Stimulated activated CD8-positive, alpha-beta memory T cell treated with anti-CD3 and anti-CD28 coated beads, Interleukin-4, amount 100 ng/mL, for 24 hours (primary cell): ENCODE measurements at places on chromosomes 3 and 15.

DNA sequence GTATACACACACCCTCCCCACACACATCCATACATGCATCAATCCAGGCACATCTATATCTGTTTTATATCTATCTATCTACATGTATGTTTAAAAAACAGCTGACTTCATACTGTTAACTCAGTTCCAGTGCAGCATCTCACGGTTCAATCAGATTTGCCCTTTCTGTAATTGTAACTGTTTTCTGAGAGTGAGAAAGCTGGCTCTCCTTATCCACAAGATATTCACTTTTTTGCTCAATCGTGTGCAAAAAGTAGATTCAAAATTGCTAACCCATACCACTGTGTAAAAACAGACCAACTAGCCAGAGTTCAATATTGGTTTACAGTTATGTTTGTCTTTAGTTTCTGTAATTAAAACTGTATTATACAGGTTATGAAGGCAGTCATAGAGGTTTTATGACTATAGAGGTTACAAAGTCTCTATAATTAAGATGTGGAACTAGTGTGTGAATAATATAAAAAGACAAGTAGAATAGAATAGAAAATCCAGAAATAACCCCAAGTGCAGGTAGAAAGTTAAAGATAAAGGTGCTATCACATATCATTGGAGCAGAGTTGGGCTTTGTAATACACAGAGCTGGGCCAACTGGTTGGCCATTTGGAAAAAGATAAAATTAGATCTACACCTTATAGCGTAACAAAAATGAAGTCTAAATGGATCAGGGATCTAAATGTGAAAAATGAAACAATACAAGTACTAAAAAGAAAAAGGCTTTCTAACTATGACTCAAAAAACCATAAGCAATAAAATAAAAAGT is 20.1 kb upstream of the MCF2L2 start:
- DNase-seq: no peak

GRCh38 chr15:89765694-89766093 is 10.4 kb upstream of the MESP2 start:
- no peak for DNase-seq

DNA sequence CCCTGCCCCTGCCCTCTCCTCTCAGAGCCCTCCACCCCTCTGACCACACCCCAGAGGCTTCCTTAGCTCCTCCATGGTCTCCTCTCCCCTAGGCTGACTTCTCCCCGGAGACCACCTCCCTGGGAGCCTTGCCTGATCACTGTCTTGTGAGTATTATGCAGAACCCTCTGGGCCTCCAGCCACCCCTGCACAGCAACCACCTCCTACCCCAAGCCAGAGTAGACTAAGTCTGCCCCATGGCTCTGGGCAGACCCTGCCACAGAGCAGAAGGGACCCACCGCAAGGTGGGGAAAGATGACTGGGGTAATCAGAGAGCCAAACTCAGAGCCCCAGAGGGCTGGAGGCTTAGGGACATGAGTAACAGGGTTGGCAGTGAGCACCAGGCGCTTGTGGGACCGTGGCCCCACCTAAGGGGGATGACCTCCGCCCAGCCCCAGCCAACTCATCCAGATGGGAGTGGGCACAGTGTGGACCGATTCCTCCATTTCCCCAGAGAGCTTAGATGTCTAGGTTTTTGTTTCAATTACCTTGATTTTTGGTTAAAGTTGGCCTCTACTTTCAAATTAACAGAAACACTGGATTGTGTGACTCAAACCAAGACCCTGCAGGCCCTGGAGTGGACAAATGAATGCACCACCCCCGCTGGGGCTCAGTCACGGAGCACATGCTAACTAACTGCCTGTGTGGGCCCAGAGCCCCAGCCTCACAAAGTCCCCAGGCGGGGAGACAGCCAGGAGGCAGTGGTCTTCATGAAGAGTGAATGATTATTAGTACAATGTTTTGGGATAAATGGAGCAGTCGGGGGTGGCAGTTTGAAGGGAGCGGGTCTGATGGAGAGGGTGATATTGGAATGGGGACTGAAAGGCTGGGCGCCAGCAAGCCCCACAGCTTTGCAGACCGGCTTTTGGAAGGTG is 119.4 kb upstream of the PRR20G start:
- DNase-seq: no peak

DNA sequence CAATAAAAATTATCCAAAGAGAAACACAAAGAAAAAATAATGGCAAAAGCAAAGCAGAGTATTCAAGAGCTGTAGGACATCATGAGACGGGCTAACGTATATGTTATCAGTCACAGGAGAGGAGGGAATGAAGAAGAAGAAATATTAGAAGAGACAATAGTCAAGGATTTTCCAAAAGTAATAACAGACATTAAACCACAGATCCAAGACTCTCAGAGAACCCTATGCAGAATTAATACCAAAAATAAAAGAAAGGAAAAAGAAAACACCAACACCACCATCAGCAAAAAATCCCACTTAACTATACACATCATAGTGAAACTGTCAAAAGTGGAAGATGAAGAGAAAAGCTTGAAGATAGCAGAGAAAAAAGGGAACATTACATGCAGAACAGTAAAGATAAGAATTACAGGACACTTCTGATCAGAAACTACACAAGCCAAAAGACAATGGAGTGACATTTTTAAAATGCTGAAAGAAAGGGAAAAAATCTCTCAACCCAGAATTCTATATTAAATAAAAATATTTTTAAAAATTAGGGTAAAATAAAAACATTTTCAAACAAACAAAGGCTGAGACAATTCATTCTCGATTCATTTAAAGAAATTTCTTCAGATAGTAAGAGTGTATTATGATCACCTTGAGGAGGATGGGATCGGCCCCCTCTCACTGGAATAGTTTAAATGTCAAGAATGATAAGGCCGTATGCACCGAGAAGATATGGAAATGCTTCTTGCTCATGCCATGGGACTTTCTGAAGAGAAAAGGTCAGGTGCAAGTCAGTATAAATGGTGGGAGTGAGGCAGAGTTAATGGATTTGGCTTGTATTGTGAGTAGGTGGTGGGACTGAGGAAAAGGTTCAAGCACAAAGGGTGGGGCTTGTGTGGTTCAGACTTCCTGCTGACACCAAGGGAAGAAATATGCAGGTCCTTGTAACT is 28.5 kb downstream of the TM2D3 start:
- DNase-seq: no peak

DNA sequence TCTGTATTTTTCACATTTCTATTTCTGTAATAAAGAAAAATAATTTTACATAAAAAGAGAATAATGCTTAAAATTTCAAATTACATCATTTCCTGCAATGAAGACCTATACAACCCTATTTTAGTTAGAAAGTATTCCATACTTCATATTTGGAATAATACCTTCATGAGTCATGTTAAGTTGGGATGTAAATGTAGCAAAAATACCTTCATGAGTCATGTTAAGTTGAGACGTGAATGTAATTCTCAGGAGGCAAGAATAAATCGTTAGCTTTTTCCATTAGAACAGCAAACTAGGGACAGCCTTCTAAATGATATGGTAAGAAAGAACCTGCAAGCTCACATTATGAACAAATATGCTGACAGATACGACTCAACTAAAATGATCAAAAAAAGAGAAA is 91.9 kb downstream of the NAALADL2 start:
- no peak for DNase-seq

GRCh38 chr15:70512772-70513362 is 250.5 kb downstream of the UACA start:
- DNase-seq: peak; percentile 42

GRCh38 chr15:80608688-80609087 is 86.4 kb upstream of the ABHD17C start:
- DNase-seq: no peak

GRCh38 chr3:1026395-1026794 is 66.4 kb upstream of the CNTN6 start:
- DNase-seq: no peak

- DNase-seq: no peak
Observed at GRCh38 chr3:157414861-157415260, 21.8 kb upstream of the PTX3 start.

DNA sequence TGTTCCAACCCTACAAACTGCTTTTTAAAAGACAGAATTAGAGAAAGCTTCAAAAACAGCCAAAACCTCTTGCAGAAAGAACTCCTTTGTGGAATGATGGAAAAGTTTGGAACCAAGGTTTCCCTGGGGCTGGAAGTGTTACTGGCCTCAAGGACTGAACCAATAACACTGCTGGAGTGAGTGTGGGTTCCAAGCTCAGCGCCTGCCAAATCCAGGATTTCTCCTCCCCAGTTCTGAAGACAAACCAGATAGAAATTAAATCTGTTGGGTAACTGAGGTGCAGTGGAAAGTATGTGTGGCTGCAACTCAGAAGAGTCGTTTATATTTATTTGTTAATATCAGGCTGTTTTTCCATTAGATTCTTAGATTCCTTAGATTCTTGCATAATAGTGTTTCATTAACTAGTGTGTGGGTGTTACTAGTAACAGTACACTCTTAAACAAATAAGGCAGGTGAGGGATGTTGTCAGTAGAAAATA is 66.5 kb upstream of the FNDC3B start:
- DNase-seq: no peak

DNA sequence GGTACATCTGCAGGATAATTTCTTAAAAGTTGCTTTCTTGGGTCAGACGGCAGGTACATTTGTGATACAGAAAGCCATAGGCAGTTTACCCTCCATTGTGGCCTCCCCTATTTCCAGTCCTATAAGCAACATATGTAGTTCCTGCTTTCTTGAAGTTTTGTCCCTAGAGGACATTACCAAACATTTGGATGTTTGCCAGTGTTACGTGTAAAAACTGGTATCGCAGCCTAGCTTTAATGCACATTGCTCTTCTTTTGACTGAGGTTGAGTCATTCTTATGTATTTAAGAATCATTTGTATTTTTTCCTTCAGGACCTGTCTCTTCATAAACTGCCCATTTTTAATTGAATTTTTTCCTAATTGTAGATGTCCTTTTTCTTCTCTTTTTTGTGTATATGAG is 114.3 kb downstream of the DIPK2A start:
- no peak for DNase-seq

- no peak for DNase-seq
Observed at GRCh38 chr15:73030122-73030679, 22.1 kb upstream of the NEO1 start.

GRCh38 chr3:65245133-65246063 is 557.6 kb upstream of the ADAMTS9 start:
- DNase-seq: no peak

GRCh38 chr3:117201901-117202774 is 492.6 kb downstream of the TUSC7 start:
- no peak for DNase-seq

DNA sequence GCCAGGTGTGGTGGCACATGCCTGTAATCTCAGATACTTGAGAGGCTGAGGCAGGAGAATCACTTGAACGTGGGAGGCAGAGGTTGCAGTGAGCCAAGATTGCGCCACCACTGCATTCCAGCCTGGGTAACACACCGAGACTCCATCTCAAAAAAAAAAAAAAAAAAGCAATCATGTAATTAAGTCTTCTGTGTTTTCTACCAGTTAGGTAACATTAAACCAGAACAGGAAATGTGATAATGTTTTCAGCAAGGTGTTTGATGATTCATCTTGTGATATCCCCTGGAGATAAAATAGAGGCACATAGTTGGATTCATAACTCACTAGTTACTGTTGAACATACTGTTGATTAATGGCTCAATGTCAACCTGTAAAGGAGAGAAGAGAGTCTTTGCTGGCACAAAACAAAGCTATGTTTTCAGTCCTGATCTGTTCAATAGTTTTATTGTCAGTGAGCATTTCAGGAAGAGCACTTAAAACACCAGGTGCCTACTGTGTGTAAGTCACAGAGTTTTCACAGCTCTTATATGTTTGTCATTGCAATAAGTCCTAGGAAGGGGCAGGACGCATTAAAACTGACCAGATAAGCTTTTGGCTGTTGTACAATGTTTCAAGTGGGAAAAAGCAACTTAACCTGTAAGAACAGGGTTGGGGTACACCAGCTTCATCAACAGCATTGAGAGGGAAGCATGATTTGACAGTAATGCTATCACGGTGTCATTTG is 19.5 kb downstream of the DNAJB11 start:
- no peak for DNase-seq

GRCh38 chr3:54784021-54784420 is 143.8 kb downstream of the LRTM1 start:
- DNase-seq: no peak

GRCh38 chr3:197014942-197015575 is 14.6 kb downstream of the MELTF start:
- no peak for DNase-seq

DNA sequence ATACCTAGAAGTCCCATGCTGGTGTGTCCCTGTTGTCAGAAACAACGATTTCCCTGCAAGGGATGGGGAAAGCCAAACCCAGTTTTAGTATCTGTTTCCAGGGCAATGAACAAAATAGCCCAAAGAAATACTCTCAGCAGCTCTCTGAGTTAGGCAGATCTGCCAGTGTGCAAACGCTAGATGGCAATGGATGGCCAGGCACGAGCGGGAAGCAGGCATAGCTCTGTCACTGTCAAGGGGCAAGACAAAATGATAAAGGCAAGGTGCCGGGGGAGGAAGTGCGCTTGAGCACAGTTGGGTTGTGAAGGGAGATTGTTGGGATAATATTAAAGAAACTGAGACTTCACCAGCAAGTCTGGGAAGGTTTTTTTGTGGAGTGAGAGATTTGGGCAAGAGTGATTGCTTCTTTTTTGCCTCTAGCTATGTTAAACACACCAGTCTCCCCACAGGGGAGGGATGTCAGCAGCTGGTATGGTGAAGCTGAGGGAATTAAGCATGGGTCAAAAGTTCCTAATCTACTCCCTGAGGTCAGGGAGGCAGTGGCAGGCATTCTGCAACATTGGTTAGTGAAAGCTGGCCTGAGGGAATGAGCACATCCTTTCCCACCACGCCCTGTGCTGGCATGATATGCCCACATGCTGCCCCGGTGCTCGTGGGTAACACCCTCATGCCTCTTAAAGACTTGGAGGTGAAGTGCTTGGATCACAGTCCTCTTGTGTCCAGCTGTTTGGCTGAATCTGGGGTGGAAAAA is 117.5 kb downstream of the PDCD6IP start:
- DNase-seq: no peak

DNA sequence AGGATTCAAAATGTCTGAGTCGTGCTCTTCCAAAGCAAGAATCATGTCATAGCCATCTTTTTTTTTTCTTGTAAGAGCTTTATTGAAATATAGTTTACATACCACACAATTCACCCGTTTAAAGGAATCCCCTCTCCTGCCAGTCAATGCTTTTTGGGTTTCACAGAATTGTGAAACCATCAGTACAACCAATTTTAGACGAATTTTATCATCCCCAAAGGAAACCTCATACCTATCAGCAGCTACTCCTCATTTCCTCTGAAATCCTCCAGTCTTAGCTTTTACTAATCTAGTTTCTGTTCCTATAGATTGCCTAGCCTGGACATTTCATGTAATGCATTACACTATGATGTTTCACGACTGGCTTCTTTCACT is 39.6 kb downstream of the ADIPOQ start:
- DNase-seq: no peak

- DNase-seq: no peak
Observed at GRCh38 chr3:47856669-47857068, 53.7 kb downstream of the DHX30 start.

DNA sequence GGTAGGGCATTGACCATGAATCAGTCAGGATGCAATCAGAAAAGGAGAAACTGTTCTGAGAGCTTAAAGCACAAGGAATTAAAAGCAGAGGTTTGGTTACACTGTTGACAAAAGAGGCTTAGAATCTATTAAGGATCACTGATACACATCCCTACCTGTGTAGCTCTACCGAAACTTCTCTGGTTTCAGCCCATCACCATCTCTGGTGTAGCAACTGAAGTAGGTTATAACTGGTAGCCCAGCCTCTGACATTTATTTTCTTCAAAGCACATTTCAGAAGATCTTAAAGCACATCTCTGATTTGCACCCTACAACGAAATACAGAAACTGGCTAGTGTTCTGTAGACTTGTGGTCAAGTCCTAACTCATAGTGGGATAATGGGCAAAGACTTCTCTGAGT is 283.7 kb downstream of the GBE1 start:
- no peak for DNase-seq

GRCh38 chr15:28018291-28019044 is 80.6 kb downstream of the OCA2 start:
- no peak for DNase-seq
